MV-4-11 (cell line): ENCODE measurements at places on chromosomes 1 and 21.

- DNase-seq, result no peak
Measured at GRCh38 chr1:55141295-55141893, 73.8 kb downstream of the USP24 start.

- no peak for DNase-seq
Measured at GRCh38 chr1:32316903-32317277, 19.1 kb downstream of the MARCKSL1 start.

GRCh38 chr1:69535490-69535889, 32.2 kb upstream of the LRRC7 start:
- no peak for DNase-seq

- no peak for DNase-seq
Measured at GRCh38 chr1:83500531-83500930, 498.4 kb downstream of the TTLL7 start.

DNA sequence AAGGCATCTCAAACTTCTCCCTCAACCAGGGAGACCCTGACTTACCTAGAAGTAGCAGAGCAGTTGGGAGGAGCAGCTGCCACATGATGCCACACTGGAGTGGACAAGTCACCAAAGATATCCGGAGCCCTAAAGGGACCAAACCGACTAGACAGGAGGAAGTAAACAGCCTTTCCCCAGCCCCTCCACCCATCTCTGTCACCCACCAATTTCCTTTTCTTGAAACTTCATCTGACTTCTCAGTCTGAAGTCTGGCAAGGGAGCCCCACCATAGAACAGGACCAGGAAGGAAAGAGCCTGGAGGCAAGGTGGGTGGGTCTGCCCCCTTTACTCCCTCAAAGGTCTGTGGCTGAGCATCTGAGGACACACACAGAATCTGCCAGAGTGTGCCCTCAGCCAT, at the start of gene FCGR3A:
TSS of gene FCGR3A (minus strand) at position 167 of the 400 bp plus-strand sequence. CDS start at position 85, 82 bp downstream.
- DNase-seq, result no peak

GRCh38 chr1:236850077-236850979, 55.2 kb downstream of the MTR start:
- no peak for DNase-seq

DNA sequence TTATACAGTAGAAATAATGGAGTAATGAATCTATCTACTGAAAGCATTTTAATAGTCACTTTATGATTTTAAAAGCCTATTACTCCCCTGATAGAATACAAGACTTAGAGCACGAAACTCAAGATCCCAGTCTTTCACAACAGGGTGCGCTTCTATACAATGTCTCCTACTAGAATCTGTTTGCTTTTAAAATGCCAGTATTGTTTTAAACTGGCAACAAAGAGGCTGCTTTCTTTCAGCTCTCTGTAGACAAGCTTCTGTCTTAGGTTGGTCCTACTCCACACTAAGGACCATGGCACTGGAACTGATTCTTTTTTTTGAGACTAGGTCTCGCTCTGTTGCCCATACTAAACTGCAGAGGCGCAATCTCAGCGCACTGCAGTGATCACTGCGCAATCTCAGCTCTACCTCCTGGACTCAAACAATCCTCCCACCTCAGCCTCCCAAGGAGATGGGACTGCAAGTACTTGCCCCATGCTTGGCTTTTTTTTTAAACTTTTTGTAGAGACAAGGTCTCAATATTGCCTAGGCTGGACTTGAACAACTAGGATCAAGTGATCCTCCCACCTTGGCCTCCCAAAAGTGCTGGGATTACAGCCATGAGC, 4.8 kb downstream of the DCAF8 start:
- no peak for DNase-seq

- DNase-seq, result peak; percentile 72
Measured at GRCh38 chr1:15224259-15224869, 22.7 kb upstream of the FHAD1 start.

DNA sequence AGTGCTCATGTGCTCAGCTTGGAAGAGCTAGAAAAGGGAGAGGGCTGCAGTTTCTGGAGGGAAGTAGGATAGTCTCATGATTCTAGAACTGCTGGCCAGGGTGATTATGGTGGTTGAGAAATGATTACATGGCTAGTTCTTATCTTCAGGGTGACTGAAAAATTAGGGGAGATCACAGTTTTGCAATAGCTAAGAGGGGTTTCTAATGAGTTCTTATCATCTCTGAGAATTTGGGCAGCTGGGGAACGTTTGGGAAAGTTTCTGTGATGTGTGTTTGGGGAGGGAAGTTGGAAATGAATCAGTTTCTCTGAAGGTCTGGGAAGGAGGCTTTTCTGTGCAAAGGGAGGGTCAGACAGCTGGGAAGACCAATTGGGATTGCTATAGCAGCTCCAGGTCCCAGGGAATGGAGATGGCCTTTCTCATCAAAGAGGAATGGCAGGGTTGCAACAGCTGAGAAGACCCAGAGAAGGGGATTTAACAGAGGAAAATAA, 7.6 kb upstream of the RHOU start:
- no peak for DNase-seq

DNA sequence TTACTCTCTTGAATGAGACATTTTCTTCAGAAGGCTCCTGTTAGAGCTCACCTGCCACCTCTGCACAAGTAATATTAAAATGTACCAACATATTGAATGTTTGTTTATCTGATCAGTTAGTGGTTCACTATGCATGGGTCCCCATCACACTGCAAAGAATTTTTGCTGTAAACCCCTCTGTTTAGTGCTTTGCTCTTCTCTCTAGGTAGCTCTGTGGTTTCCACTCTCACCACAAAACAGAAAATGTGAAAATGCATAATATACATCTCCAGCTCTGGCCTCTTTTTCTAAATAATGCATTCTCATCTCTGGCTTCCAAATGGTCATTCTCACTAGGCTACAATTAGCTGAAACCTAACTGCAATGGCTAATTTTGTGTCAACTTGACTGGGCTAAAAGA, 176.7 kb downstream of the TRIM33 start:
- no peak for DNase-seq
